ENCODE measurements at places on chromosomes 1 and 21.

DNA sequence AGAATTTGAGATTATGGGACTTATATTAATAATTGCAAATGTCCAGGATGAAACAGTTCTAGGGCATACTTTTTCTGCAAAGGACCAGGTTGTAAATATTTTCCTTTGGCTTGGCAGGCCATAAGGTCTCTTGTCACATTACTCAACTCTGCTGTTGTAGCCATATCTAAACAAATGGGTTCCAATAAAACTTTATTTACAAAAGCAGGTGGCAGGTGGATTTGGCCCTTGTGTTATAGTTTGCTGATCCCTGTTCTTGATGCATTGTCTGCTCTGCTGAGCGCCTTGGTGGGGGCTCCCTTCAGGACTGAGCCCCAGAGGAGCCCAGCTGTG lies 258.5 kb downstream of the FOXD2 start:
- DNase-seq, result no peak

DNA sequence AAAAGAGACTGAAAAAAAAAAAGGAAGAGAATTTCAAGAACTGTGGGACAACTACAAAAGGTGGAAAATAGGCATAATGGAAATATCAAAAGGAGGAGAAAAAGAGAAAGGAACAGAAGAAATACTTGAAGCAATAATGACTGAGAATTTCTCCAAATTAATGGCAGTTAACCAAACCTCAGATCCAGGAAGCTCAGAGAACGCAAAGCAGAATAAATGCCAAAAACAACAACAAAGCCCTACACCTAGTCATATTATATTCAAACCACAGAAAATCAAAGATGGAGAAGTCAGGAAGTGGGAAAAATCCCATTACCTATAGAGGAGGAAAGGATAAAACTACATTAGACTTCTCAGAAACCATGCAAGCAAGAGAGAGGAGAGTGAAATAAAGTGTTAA lies 20.7 kb upstream of the AHCYL1 start:
- DNase-seq, result no peak

DNA sequence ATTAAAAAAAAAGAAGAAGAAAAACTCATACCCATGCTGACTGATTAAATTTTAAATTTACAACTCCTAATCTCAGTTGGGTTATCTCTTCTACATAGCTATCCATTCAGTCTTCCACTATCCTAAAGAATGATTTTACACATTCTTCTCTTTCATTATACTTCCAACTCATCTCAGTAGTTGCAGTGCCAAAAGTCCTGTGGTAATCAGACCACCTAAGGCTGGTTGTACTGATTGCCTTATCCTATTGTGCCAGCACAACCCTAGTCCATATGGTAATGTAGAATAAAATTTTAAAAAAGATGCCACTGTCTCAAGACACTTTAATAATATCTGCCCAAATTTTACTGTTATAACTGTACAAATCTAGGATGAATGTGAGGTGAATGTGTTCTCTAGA lies 448.0 kb downstream of the LRRIQ3 start:
- no peak for DNase-seq

DNA sequence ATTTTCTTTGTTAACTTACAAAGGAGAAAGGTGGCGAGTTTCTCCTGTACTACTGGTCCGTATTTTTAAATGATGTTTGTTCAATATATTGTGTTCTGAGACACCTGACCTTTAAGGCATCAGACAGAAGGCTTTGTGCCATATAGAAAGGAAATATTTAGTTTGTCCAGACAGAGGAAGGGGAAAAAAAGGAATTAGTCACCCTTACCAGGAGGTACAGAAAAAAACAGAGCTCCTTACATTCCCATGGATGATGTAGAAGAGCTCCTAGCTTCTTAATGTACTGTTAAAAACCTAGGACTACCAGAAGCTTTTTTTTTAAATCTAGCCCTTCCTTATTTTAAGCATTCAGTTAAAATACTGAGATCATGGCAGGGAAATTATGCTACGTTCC lies 12.4 kb upstream of the PODN start:
- DNase-seq, result no peak

- no peak for DNase-seq
Observed at GRCh38 chr1:172411791-172412338, 8.6 kb upstream of the C1orf105 start.

GRCh38 chr1:110746644-110747259 lies 72.0 kb upstream of the KCNA3 start:
- peak; percentile 85 for DNase-seq

DNA sequence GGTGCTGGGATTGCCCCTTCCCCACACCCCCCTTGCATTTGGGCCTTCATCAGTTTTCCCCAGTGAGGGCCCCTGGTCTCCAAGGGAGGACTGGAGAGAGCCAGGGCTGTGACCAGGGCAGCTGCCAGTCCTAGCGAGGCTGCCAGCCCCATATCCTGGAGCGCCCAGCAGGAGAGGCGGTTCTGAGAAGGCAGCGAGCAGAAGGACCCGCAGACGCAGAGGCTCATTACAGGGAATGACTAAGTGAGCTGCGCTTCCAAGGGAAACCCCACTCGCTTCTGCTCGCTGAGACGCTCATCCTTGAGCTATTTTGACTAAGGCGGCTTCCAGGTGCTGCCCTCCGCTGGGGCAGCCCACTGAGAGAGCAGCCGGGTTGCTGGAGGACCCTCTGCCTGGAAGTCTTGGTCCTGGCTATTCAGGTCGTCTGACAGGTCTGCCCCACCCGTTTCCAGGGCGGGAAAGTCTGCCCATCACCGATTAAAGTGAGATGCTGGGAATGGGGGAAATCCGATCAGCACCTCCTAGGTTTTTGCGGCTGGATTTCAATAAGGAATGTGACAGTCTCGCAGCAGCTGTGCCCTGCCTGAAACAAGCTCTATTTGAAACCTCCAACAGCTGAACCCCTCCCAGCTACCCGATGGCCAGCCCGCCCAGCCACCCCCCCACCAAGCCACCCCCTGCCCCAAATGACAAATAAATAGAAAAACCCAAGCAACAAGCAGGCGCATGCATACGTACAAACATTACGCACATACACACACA lies 2.8 kb downstream of the KCNN3 start:
- no peak for DNase-seq

DNA sequence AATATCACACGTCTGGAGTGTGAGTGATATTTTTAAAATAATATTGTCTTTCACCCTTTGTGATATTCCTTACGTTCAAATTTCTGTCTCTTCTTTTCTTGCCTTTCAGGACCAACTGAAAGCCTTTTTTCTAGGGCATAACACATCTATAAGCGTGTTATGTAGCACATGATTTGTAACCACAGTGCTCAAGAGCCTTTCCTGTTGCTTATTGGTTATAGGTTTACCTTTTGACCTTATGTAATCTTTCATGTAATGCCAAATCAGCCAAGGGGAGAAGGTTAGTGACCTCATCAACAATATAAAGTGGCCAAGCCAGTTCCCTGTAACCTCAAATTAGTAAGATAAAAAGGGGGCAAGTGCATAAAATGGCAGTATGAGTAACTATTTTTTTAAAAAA lies 480.2 kb downstream of the AMY1C start:
- DNase-seq, result no peak

DNA sequence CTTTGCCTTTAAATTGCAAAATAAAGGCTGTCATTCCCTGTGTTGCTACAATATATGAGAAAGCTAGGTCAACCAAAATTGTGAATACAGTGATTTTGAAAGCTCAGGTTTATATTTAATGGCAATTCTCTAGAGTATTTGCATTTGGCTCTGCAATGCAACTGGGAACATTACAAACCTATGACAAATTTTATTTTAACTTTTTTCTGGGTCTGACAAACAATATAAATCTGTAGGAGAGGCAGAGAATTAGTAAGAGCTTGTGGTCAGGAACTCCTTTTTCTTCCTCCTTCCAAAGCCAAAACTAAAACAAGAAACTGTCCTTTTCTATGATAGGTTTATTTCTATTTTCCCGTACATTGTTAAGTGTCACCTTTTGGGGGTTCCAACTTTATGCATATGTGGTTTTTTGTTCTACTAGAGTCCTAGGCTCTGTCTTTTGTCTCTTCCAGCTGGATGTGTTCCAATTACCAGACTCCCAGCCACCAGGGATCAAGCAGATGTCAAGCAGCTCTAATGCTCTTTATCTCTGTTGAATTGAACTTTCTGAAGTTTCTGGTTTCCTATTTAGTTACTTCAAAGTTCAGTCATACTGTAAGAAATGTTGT lies 106.9 kb downstream of the ASH1L start:
- DNase-seq, result no peak

- DNase-seq, result no peak
Observed at GRCh38 chr1:244628789-244629188, 24.1 kb upstream of the DESI2 start.

- peak; percentile 33 for DNase-seq
Observed at GRCh38 chr1:203871114-203871880, 9.9 kb downstream of the SNRPE start.

- DNase-seq, result peak; percentile 83
Observed at GRCh38 chr1:2270260-2271100, 42.4 kb downstream of the SKI start.

DNA sequence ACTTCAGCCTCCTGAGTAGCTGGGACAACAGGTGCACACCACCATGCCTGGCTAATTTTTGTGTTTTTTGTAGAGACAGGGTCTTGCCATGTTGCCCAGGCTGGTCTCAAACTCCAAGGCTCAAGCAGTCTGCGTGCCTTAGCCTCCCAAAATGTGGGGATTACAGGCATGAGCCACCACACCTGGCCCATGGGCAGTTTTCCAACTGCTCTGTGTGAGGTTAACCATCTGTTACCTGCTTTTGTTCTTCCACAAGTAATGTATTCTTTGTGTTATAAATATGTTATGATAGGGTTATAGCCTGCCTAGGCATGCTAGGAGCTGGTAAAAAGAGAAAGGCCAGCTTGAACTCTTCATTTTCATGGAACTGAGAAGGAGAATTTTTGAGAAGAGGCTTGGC lies 30.7 kb downstream of the TUFT1 start:
- DNase-seq, result no peak

DNA sequence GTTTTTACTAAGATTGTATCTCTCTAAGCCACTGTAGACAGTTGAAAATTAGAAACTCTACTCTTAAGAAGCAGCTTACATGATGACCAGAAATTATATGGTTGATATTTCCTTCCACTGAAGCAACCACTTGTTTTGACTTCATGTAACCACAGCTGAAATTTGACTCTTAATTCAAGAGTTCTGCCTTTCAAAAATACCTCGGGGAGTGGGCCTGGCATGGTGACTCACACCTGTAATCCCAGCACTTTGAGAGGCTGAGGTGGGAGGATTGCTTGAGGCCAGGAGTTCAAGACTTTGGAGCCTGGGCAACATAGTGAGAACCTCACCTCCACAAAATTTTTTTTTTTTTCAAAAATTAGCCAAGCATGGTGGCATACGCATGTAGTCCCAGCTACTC lies 4.3 kb downstream of the AMPD1 start:
- DNase-seq, result no peak

DNA sequence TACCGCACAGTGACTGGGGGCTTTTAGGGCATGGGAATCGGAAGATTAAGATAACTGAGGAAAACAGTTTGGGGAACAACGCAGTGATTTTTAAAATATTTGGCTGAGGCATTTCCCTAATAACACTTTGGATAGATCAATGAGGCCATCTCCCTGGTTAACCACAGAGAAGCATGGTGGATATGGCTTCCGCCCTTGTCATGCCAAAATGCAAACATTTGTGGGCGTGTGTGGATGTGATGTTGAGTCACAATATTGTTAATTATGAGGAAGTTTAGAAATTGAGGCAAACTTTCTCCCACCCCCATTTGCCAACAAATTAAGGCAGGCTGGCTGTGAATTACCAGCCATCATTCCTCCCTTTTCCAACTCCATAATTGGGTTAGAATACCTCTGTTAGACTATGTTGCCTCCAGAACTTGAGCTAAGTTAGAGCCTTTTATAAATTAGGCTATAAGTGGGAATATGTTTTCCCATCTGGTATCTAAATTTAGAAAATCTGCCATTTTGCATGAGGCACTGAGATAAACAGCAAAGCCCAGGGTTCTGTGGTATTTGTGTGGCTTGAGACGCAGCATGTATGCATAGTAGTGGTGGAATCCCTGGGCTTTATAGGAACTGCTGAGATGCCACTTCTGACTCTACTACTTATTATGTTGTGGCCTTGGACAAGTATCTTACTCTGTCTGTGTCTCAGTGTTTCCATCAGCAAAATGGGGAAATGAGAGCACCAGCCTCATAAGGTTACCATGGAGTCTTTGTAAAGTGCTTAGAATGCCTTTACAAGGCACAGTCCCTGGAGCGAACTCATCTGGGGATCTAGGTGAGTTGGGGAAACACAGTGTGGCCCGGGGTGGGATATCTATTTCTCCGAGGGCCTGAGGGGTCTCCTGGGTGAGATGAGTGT lies 154.6 kb downstream of the C1orf94 start:
- DNase-seq, result no peak

DNA sequence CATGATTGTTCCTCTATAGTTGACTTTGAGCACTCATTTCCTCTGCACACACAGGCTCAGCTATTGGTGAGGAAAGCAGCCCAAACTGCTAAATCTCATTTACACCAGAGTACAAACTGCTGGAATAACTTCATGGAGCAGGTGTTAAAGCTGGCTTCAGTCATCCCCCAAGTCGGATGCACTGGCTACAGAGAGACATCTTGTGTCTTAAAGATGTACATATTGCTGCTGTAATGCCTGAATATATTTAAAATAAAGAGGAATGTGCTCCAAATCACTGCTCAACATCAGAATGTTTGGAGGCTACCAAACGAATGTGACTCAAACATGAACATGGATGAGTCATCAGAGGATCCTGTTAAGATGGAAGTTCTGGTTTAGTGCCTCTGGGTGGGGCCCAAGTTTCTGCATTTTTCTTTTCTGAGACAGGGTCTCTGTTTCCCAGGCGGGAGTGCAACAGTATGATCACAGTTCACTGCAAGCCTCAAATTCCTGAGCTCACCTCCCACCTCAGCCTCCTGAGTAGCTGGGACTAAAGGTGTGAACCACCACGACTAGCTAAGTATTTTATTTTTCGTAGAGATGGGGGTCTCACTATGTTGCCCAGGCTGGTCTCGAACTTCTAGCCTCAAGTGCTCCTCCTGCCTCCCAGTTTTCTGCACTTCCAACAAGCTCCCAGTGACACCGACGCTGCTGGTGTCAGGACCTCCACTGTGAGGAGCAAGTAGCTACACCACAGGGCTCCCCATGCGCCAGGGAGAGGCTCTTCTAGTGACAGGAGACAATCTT lies 79.0 kb upstream of the KRTAP19-8 start:
- no peak for DNase-seq

DNA sequence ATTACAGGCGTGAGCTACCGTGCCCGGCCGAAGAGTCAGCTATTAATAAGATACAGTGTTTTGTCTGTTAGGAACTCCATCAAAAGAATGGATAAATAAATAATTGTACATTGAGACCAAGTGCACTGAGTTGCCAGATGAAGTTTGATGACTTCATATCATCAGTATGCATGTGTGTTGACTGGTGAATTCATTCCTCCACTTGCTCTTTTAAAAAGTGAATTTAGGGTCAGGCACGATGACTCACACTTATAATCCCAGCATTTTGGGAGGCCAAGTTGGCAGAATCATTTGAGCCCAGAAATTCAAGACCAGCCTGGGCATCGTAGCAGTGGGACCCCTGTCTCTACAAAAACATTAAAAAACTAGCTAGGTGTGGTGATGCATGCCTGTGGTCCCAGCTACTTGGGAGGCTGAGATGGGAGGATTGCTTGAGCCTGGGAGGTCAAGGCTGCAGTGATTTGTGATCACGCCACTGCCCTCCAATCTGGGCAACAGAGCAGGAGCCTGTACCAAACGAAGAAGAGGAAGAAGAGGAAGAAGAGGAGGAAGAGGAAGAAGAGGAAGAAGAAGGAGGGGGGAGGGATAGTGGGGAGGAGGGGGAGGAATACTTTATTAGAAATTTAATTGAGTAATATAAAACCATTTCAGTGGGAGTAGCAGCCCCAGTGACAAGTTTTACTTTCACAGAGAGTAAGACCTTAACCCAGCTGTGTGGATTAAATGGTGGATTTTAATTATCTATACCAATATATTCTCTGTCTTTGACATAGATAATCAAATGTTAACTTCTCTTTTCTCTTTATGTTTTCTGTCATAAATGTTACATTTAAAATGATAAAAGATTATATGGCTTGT lies 74.9 kb downstream of the CCDC18 start:
- no peak for DNase-seq

Measured in nephron progenitor cell (in vitro differentiated cells).